ENCODE measurements at places on chromosomes 1 and 21.

DNA sequence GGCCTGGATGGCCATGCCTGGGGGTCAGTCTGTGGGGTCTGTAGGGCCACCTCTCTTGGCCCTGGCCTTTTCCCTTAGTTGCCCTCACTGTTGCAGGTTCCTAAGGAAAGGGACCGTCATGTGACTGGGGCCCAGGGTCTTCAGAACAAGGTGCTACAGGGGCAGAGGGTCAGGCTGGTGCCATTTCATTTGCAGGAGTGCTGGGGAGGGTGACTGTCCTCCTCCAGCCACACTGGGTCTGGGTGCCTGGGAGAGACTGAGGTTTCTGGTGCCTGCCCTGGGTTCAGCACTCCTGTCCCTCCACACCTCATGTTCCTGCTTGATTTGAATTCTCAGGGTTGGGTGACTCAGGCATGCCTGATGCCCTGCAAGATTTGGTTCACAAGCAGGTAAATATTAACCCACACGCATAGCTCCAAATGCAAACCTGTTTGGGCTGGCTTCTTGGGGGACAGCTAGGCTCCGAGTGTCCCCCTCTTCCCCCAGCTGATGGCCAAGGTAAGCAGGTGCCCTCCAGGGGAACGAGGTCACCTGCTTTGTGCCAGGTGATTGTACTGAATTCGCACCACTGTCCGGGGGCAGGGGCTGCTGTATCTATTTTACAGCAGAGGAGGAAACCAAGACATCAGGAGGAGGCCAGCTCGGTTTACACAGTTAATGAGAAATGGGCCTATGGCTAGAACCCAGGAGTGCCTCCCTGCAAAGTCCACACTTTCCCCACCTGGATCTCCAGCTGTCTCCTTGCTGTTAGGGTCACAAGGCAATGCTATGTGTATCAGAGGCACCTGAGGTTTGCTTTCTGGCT is 20.3 kb downstream of the ARHGEF10L start:
- DNase-seq: no peak

- no peak for DNase-seq
Observed at GRCh38 chr21:35091496-35091895, 42.4 kb upstream of the RUNX1 start.

GRCh38 chr1:220317161-220317560 is 44.9 kb upstream of the RAB3GAP2 start:
- no peak for DNase-seq

- no peak for DNase-seq
Observed at GRCh38 chr1:226649780-226650179, 89.3 kb downstream of the ITPKB start.

GRCh38 chr1:104295511-104295910 is 545.8 kb downstream of the AMY1C start:
- DNase-seq: no peak

GRCh38 chr1:200464784-200465400 is 55.1 kb upstream of the ZNF281 start:
- DNase-seq: no peak

GRCh38 chr1:154223621-154224020 is 2.9 kb downstream of the UBAP2L start:
- no peak for DNase-seq

DNA sequence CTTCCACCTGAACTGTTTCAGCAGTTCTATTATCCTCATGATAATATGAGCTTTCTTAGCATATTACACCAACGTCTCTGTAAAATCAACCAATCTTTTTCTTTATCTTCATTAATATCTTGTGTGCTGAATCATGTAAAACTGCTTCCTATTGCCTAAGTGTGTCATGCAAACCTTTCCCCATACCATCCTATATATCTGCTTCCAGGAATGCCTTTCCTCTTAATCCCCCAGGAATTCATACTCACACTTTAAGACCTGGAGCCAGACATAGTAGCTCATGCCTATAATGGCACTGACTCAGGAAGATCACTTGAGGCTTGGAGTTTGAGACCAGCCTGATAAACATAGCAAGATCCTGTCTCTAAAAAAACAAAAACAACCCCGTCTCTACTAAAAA is 183.9 kb downstream of the NRIP1 start:
- no peak for DNase-seq

All from neural progenitor cell (in vitro differentiated cells).